Activated CD8-positive, alpha-beta T cell treated with anti-CD3 and anti-CD28 coated beads for 36 hours (primary cell): ENCODE measurements at places on chromosomes 6 and 20. TPM values are rescaled to one million over a fixed set of nuclear protein-coding genes. Genes with fewer than 3 reads are reported as not detected.

DNA sequence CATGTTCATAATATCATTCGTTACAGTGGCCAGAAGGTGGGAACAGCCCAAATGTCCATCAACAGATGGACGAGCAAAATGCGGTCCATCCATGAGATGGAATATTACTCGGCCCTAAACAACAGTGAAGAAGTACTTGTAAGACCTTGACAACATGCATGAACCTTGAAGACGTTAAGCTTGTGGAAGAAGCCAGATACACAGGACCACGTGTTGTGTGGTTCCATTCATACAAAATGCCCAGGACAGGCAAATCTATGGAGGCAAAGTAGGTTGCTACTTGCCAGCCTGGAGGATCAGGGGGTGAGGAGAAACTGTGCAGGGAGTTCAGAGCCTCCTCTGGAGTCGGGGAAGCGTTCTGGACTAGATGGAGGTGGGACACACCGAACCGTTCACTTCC lies 207.1 kb downstream of the ERMARD start:
- no peak for DNase-seq
- H3K27ac ChIP-seq: peak overlapping the region; percentile 80
- peaks cover 2% of the 10 kb centered on the region for H3K27me3 ChIP-seq
- H3K4me3 ChIP-seq: peak overlapping the region; percentile 5
- H3K36me3 ChIP-seq: no peaks in the 10 kb centered on the region
- peaks cover 26% of the 10 kb centered on the region for H3K4me1 ChIP-seq

Gene TGM3
- not detected for total RNA-seq

DNA sequence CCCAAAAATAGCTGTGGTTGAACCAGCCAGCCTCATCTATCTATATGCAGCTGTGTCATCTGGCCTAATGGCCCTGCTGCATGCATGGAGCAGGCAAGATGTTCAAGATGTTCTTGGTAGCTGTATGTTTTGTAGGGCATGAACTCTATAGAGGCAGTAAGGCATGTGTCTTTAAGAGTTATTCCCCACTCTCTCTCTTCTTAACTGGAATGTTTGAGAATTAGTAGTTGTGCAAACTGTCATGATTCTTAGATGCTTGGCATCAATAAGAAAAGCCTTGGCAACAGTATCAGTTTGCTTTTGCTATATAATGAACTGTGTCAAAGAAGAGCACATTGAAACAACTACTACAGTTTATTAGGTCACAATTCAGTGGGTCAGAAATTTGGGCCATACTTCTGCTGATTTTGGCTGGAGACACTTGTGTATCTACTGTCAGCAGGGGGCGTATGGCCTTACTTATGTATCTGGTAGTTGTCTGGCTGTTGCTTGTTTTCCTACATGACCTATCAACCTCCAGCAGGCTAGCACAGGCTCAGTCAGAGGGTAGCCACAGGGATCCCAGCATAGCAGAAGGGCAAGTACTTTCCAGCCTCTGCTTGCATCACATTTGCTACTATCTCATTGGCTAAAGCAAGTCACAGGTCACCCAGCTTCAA lies 56.1 kb upstream of the LAMP5 start:
- no peaks in the 10 kb centered on the region for H3K36me3 ChIP-seq
- no peak overlapping the region for H3K4me3 ChIP-seq
- no peaks in the 10 kb centered on the region for H3K4me1 ChIP-seq
- no peak overlapping the region for H3K27ac ChIP-seq

- H3K36me3 ChIP-seq: no peaks in the 10 kb centered on the region
- H3K4me3 ChIP-seq: peak overlapping the region; percentile 37
- H3K4me1 ChIP-seq: peaks cover 21% of the 10 kb centered on the region
- peaks cover 58% of the 10 kb centered on the region for H3K27me3 ChIP-seq
- H3K27ac ChIP-seq: no peak overlapping the region
These were observed 1.1 kb upstream of the JAG1 start for GRCh38 chr20:10674684-10675449.

DNA sequence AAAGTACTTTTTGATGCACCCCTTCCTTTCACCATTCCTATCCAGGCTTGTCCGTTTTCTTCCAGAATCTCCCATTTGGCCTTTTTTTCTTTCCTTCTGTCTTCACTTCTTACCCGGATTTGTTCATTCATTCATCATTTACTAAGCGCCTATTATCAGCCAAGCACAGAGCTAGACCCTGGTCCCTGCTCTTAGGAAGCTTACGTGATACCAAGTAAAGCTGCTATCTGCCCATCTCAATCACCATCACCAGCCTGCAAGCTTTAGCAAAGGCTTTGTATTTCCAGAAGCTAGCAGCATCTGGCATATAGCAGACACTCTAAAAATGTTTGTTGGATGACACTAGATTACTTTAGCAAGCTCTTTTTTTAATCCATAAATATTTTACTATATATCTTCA lies 4.8 kb downstream of the NDRG3 start:
- no peaks in the 10 kb centered on the region for H3K36me3 ChIP-seq
- DNase-seq: no peak
- no peak overlapping the region for H3K27ac ChIP-seq
- no peaks in the 10 kb centered on the region for H3K27me3 ChIP-seq

Gene RNF182
- not detected for total RNA-seq

GRCh38 chr6:33993091-33993490 lies 152.8 kb downstream of the GRM4 start:
- DNase-seq: no peak
- peaks cover 3% of the 10 kb centered on the region for H3K27me3 ChIP-seq
- H3K4me1 ChIP-seq: no peaks in the 10 kb centered on the region
- no peak overlapping the region for H3K4me3 ChIP-seq
- no peak overlapping the region for H3K27ac ChIP-seq
- no peaks in the 10 kb centered on the region for H3K36me3 ChIP-seq

DNA sequence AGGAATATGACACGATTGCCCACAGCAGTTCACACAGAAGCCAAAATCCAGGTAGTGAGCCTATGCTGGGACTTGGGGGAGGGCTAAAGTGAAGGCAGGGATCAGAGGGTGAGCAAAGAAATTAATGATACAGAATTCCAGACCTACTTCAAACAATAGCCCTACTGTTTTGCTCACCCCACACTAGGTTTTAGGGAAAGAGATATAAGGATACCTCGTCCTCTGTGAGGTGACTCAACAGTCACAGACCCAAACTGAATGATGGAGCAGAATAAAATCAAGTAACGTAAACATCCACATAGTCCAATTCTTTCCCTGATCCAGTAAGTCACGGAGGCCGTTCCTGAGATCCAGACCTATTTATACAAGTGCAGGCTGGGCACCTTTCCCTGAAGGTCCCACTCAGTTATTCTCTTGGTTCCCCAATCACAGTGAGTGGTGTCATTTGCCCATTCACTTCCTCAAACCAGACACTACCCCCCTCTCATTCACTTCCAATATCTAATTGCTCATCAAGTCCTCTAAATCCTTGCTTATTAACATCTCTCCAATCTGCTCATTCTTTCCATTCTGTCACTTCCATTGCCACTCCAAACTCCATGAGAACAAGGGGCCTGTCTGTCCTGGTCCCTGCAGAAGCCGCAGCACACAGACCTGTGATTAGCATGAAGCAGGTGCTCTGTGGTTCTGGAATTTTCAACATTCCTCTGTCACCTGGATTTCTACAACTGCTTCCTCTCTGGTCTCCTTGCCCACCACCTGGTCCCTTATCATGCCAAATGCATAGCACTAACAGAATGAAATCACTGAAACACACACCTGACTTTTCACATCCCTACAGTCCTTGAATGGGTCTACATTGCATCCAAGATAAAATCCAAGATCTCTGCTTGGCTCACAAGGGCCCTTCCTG lies 55.9 kb downstream of the ATXN1 start:
- H3K4me3 ChIP-seq: peak overlapping the region; percentile 78
- no peaks in the 10 kb centered on the region for H3K27me3 ChIP-seq
- H3K36me3 ChIP-seq: peaks cover 18% of the 10 kb centered on the region
- peaks cover 55% of the 10 kb centered on the region for H3K4me1 ChIP-seq
- H3K27ac ChIP-seq: peak overlapping the region; percentile 89

DNA sequence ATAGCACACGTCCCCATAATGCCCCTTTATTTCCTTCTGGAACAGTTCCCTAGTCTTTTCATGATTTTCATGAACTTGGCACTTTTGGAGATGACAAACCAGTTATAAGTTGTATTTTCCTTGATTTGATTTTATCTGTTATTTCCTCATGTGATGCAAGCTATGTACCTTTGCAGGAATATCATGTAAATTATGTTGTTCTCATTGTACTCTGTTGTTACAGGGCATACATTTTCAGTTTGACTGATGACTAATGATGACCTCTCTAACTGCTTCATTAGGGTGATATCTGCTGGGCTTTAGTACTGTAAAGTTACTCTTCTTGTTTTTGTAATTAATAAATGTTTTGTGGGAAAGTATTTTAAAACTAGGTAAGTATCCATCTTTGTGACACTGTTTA lies 147.3 kb downstream of the ZFAND3 start:
- peaks cover 58% of the 10 kb centered on the region for H3K4me1 ChIP-seq
- H3K4me3 ChIP-seq: no peak overlapping the region
- H3K36me3 ChIP-seq: peaks cover 23% of the 10 kb centered on the region
- no peak for DNase-seq
- no peaks in the 10 kb centered on the region for H3K27me3 ChIP-seq

GRCh38 chr6:139296927-139297326 lies 5.1 kb upstream of the TXLNB start:
- peaks cover 39% of the 10 kb centered on the region for H3K4me1 ChIP-seq
- H3K27ac ChIP-seq: peak overlapping the region; percentile 30
- peaks cover 2% of the 10 kb centered on the region for H3K36me3 ChIP-seq

Gene TSPO2
- not detected for total RNA-seq

Gene IL17F
- 0.86 TPM for total RNA-seq

GRCh38 chr6:147559006-147559405 lies 50.5 kb downstream of the SAMD5 start:
- no peak overlapping the region for H3K27ac ChIP-seq
- no peak for DNase-seq
- H3K36me3 ChIP-seq: no peaks in the 10 kb centered on the region
- no peaks in the 10 kb centered on the region for H3K4me1 ChIP-seq
- no peak overlapping the region for H3K4me3 ChIP-seq
